ENCODE measurements at places on chromosomes 7 and 10.
A peak's percentile ranks its signal among the peaks of the same experiment; 100 is the strongest.

DNA sequence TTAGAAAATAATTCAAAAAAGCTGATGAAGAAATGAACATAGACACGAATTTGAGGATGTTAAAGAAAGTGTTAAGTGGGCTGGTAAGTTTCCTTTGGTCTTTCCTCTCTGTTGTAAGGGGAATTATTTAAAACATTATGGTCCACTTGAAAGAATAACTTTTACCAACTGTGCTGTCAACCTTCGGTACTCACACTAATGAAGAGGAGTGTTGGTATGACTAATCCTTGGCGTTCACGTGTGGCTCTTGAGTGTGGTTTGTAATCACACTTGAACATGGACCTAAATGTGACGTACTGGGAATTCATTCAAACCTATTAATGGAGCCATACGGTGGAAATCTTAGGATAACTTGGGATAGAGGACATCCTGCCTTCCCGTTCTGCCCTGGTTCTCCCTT, 41.3 kb downstream of the TBXAS1 start:
- DNase-seq = no peak

GRCh38 chr10:30330497-30331168, 18.4 kb downstream of the MTPAP start:
- DNase-seq = no peak

GRCh38 chr10:21020545-21020944, 123.4 kb upstream of the NEBL start:
- DNase-seq = peak; percentile 82

GRCh38 chr7:139580435-139580834, 57.0 kb downstream of the CLEC2L start:
- no peak for DNase-seq

DNA sequence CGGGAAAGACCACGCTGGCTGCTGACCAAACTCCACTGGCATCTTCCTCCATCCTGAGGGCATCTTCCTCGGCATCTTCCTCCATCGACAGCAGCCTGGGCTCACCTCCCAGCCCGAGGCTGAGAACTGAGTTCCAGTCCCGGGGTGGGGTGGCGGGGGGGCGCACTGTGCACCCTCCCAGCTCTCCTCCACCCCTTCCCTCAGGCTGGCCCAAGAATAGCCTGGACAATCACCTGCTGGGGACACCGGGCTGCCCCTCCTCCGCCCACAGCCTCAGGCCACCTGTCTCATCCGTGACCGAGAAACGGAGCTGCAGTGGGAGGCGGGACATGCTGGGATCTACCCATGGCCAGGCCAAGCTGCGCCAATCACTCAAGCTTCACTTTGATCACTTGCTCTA, 37.2 kb downstream of the DIP2C start:
- no peak for DNase-seq

DNA sequence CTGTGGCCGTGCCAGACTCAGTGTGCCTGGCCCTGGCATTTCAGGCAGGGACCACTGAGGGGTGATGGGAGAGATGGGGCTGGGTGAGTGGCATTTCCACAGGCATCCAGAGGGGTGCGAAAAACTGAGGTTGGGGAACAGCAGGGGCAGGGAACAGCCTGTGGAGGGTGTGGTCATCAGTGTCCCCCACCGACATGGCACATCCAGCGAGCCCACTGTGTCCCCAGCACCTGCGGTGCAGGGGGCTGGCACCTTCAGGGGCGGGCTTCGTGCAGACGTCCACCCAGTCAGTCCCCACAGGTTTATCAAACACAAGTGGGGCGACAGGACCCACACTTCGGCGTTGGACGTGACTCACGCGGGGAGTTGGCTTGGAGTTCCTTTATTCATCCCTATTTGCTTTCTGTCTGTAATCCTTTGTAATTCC, 14.8 kb downstream of the CUX1 start:
- DNase-seq = no peak

- DNase-seq = no peak
These were observed 6.9 kb upstream of the SUN1 start for GRCh38 chr7:825386-825785.

- DNase-seq = no peak
These were observed 25.1 kb downstream of the GALNT11 start for GRCh38 chr7:152050547-152050971.

DNA sequence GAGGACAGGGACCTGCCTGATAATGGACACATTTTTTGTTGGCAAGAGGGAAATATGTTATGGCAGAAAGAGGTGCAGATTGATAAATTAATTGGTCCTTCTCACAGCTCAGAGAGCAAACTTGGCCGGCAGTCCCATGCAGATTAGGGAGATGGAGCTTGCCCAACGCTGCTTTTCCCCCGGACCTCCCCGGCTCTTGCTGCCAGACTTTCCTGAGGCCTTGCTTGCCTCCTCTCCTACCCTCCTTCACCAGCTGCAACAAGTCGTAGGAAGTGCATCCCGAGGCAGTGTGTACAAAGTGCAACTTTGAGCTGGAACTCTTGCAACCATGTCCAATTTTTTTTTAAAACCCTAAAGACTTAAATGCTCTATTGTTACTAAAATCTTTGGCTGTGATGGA, 215.5 kb downstream of the LRMDA start:
- DNase-seq = no peak

GRCh38 chr10:80739963-80740715, 202.4 kb downstream of the SH2D4B start:
- peak; percentile 67 for DNase-seq

GRCh38 chr7:144670218-144670617, 165.6 kb downstream of the TPK1 start:
- DNase-seq = peak; percentile 21

- DNase-seq = no peak
These were observed 46.8 kb downstream of the ACSM6 start for GRCh38 chr10:95240811-95241210.

- DNase-seq = no peak
These were observed 13.4 kb upstream of the SMNDC1 start for GRCh38 chr10:110317866-110318850.

GRCh38 chr7:8155836-8156235, 106.1 kb downstream of the ICA1 start:
- no peak for DNase-seq

GRCh38 chr7:48004638-48005037, 24.3 kb downstream of the SUN3 start:
- no peak for DNase-seq

GRCh38 chr7:20030915-20031362, 186.2 kb downstream of the MACC1 start:
- no peak for DNase-seq

DNA sequence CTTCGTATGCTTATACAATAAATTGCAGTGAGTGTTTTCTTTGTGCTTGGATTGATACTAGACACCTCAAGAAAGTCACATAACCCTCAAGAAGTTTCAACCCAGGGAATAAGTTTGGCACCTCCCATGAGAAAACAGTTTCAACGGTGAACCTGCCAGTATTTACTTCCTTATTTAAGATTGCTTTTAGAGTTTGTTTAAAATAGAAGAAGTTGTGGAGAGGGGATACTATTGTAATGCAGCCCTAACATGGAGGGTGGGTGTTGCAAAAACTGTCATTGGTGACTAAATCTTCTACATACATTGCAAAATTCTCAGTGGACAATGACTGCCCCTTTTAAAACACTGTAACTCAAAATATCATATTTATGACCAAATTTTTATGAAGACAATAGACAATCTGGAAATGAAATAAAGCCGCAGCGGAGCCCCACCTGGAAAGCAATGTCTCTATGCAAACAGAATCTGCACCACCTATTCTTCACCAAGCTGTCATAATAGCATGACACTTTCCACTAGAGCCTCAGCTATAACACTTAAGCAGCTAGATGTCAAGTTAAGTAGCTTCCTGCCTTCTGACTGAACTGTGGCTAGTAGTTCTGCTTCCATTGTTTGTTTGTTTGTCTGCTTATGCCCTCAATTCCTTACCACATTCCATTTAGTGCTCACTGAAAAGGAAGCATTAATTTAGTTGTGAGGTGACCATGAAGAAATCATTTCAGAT, 98.2 kb downstream of the MDFIC start:
- DNase-seq = no peak

GRCh38 chr7:40799493-40800403, 664.9 kb downstream of the SUGCT start:
- DNase-seq = peak; percentile 24

DNA sequence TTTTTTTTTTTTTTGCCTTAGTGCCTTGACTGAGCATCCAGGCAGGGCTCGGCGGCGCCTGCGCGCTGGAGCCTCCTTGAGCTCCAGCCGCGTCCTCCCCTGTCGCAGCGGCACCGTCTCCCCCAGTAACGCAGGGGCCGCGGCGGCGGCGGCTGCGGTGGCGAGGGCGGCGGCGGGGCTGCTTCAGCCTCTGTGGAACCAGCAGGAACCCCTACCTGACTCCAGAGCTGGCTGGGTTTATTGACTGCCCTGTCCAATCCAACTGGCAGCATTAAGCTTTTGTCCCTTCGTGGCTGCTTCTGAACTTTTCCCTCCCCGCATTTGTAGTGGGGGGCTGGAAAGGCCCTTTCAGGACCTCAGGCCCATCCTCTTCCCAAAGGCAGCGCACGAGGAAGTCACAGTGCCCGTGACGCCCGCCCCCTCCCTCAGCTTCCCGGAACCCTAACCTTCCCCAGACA, at the start of gene GPR85:
TSS of gene GPR85 (minus strand) at position 397 of the 458 bp plus-strand sequence. CDS start 2,106 bp downstream, outside the sequence.
- DNase-seq = peak; percentile 86

DNA sequence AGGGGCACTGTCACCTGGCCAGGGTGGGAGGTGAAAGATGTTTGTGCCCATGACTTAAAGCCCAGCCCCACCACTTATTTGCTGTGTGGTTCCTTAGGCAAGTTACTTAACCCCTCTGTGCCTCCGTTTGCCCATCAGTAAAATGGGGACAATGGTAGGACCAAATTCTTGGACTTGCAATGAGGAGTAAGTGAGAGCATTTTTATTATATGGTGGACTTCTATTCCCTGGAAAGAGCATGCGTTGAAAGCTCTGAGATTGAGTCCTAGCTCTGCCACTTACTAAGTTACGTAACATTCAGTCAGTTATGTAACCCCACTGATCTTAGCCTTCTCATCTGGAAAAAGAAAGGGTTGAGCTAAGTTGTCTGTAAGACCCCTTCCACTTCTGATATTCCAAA, 18.8 kb downstream of the VSIR start:
- no peak for DNase-seq

- DNase-seq = no peak
These were observed 52.6 kb upstream of the CYP2C8 start for GRCh38 chr10:95121904-95122303.

GRCh38 chr7:18820981-18821380, 296.5 kb downstream of the TWIST1 start:
- DNase-seq = no peak

GRCh38 chr7:100584054-100584682, 1.8 kb downstream of the LRCH4 start:
- no peak for DNase-seq

GRCh38 chr7:73682745-73683055, 553 bp downstream of the DNAJC30 start:
- DNase-seq = no peak

GRCh38 chr7:21762469-21762868, 183.2 kb downstream of the CDCA7L start:
- DNase-seq = no peak

- no peak for DNase-seq
These were observed 610.0 kb downstream of the KCNMA1 start for GRCh38 chr10:77027576-77027975.

GRCh38 chr10:123043409-123043925, 34.7 kb downstream of the ACADSB start:
- DNase-seq = peak; percentile 91

- DNase-seq = no peak
These were observed 791 bp downstream of the MYL7 start for GRCh38 chr7:44140341-44140740.

GRCh38 chr7:55382251-55382650, 17.1 kb downstream of the LANCL2 start:
- no peak for DNase-seq

- DNase-seq = peak; percentile 30
These were observed 1.6 kb downstream of the GLCCI1 start for GRCh38 chr7:7970237-7970530.

DNA sequence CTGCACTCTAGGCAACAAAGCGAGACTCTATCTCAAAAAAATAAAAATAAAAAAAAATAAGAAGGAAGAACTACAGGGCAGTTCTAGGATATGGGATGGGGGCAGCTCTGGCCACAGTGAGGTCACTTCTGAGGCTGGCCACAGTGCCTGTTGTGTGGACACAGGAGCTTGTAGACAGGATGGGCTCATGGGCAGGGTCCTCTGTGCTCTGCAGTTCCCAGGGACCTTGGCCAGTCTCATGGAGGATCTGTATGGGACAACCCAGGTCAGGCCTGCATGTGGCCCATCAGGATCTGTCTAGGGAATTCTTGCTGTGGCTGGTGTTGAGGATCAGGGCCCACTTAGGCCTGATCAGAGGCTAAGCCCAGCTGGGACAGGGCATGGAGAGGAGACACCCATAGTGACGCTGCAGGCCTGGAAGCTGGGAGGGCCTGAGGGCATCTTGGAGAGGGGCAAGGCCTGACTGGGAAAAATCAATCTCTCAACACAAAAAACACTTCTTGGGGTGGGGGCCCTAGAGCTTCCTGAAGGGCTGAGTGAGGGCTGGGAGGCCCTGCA, 19.4 kb upstream of the PAX2 start:
- no peak for DNase-seq

GRCh38 chr10:58734116-58734515, 221.4 kb downstream of the BICC1 start:
- DNase-seq = peak; percentile 21

DNA sequence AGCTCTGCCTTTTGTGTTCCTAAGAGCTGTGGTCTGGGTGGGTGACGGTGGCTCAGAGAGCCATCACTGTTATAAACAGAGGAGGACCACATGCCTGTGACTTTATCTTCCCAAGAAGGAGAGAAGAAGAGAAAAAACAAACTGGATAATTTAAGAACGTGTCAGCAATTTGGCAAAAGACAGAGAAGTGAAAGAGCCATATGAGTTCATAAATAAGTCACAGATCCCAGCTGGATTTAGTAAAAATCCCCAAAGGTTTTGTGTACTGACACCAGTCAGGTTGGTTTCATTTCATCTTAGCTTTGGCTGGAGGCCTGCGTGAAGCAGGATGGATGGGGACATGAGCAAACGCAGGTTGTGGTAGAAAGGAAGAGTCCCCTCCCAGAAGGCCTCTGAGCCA, 120.7 kb downstream of the CXCL12 start:
- DNase-seq = no peak

- DNase-seq = no peak
These were observed 11.0 kb downstream of the POT1 start for GRCh38 chr7:124918662-124919061.

- DNase-seq = no peak
These were observed 105.4 kb upstream of the BTBD16 start for GRCh38 chr10:122165484-122166276.

DNA sequence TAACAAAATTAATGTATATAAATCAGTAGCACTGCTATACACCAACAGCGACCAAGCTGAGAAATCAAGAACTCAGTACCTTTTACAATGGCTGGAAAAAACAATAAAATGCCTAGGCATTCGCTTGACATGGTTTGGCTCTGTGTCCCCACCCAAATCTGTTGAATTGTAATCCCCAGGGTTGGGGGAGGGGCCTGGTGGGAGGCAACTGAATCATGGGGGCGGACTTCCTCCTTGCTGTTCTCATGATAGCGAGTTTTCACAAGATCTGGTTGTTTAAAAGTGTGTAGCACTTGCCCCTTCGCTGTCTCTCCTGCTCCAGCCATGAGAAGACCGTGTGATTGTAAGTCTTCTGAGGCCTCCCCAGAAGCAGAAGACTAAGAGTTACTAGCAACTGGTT, 8.6 kb downstream of the ZNF786 start:
- DNase-seq = peak; percentile 62

Data from GM23338 (cell line).